ENCODE measurements at places on chromosomes 5 and 9.

DNA sequence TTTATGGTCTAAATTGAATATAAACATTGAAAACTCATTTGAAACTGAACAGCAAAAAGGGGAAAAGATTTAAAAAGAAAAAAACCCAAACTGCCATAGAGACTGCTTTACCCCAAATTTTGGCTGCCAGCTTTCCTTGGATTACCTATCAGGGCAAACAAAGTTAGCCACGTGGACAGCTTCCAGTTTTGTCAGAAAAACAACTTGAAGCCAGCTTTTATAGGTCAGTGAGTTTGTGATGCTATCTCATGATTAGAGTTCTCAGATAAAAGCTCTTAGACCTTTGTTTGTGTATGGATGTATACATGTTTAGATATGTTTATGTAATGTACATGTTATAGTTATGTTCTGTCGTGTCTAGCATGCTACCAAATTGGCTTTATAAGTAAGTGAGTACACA lies 16.1 kb downstream of the FBP2 start:
- DNase-seq = no peak

- DNase-seq = peak; percentile 32
These were observed 1467.1 kb downstream of the FOXD4L5 start for GRCh38 chr9:63817622-63818518.

- DNase-seq = no peak
These were observed 22.9 kb upstream of the DENND1A start for GRCh38 chr9:123952641-123953495.

DNA sequence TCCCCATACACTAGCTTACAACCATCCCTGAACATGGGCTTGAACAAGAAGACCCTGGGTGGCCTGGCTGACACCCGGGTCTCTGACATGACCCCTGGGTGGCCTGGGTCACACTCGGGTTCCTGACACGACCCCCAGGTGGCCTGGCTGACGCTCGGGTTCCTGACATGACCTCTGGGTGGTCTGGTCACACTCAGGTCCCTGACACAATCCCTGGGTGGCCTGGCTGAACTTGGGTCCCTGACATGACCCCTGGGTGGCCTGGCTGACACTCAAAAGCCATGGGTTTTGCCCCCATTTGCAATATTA lies 38.0 kb downstream of the PRRT1B start:
- DNase-seq = no peak

GRCh38 chr9:121503444-121503843 lies 3.8 kb upstream of the GGTA1 start:
- no peak for DNase-seq

DNA sequence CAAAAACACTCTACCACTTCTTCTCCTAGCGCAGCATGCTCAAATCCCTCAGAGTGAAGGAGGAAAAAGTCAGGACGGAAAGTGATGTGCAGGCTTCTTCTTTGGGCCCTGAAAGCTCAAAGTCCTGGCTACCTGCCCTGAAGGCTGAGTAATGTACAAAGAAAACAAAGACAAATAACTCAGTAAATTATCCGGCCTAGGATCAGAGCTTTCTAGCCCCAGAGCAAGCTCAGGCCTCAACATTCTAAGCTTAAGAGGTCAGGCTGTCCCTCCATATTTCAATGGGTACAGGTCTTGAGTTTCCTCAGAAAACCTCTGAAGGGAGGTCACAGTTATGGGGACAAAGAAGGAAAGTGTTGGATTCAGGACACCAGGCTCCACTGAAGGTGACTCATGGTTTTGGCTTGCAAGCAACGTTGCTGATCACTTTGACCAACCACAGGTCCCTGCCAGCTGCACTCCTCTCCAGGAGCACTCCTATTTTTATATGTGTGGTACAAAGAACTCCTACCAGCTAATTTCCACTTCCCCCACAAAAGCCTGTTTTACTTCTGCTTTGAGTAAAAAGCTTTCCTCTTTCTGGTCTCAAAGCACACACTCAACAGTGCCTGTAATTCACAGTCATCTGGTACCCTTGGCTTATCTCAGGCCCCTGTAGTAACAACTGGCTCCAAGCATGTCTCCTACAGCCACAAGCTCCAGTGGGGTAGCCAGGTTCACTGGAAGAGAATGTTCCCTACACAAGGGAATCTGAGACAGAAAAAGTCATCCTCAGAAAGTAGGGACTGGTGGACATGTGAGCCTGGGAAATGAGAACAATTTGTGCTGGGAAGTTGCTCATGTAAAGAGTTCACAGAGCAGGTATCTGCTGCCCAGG lies 115.7 kb downstream of the UGCG start:
- DNase-seq = no peak

- no peak for DNase-seq
These were observed 59.9 kb downstream of the ZFAND5 start for GRCh38 chr9:72305102-72305546.

- DNase-seq = no peak
These were observed 59.2 kb downstream of the DAPK1 start for GRCh38 chr9:87556821-87557220.

DNA sequence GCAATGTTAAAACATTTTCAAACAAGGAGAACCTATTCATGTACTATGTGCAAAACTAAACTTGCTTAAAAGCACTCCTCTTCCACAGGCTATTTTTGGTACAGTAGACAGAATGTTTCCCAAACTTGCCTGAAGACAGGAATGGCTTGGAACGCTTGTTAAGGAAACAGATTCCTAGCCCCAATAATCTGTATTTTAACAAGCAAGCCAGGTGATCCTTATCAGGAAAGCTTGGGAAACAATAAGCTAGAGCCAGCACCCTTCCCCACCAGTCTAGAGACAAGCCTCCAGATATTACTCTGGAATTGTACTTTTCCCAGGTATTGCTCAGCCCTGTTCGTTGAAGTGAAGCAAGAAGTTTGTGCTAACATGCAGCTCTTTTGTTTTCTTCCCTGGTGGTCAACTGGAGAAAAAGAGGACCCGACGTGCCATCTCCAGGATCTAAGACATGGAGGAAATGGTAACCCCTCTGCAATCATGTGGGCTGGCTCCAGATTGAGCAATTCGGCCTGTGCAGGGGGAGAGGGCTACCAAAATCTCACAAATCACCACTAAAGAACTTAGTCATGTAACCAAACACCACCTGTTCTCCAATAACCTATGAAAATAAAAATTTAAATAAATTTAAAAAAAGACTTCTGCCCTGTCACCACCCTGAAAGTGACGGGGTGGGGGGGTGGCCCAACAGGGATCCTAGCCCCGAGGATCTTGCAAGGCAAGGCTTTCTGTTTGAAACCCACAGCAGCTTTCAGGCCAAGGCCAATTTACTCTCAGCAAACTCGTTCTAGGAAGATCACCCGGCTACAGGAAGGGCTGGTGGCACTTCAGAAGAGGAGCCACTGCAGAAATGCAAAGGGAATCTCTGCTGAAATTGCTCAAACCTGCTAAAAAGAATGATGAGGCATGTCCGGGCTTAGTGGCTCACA lies 48.6 kb downstream of the SHB start:
- no peak for DNase-seq

DNA sequence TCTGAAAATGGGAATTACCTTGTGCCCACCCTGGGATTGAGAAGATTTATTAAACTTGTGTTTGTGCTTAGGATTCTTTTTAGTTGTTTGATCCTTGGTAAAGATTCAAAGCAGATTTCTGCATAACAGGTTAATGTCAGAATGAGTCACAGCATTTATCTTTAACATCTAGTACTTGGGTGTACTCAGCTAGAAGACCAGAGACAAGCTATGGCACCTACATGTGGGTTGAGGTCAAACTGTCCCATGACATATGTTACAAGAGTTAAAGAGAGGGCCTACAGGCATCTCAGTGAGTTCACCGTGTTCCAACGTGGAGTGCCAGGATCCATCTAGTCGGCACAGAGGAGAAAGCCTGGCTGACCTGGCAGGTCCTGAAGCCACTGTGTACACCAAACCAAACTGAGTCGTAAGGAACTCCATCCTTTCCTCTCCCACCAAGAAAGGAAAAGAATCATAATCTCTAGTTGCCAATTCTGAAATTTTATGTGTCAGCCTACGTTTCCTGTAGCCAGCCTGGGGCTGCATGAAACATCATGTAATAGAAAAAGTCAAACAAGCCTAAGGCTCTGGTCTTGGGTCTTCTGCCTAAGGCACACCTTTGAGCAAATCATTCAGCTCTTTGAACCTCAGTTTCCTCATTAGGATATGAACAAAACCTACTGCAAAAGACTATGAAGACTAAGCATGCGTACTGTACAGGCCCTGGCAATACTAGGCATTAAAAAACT lies 73.7 kb downstream of the RCL1 start:
- no peak for DNase-seq

All from activated CD4-positive, alpha-beta T cell treated with anti-CD3 and anti-CD28 coated beads for 24 hours (primary cell).